Tibial nerve (tissue), 4 donors: ENCODE measurements at places on chromosomes 2 and 18.

GRCh38 chr2:50395605-50396297 is 636.2 kb downstream of the NRXN1 start:
- no peak overlapping the region for H3K27ac ChIP-seq
- H3K4me3 ChIP-seq, result no peak overlapping the region
- H3K36me3 ChIP-seq, result no peaks in the 10 kb centered on the region
- H3K4me1 ChIP-seq, result no peaks in the 10 kb centered on the region

DNA sequence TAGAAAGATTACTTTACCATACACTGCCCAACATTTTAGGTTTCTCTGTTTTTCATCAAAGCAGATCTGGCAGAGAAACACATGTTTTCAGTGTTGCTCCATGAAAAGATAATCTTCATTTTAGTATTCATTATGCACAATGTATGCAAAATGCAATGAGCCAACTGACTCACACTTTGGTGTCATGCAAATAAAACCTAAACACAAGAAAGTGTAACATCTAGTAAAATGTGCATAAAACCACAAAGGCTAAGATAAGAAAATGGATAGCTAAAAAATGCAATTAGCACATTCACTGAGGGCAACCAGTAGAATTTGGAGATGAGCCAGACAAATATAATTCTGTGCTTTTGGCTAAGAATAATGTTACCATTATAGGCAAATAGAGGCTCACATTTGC is 203.5 kb upstream of the UBE2E3 start:
- H3K27ac ChIP-seq, result no peak overlapping the region
- no peaks in the 10 kb centered on the region for H3K27me3 ChIP-seq
- no peaks in the 10 kb centered on the region for H3K36me3 ChIP-seq

GRCh38 chr18:4842287-4842686 is 354.8 kb downstream of the AKAIN1 start:
- no peak overlapping the region for H3K27ac ChIP-seq
- H3K36me3 ChIP-seq, result no peaks in the 10 kb centered on the region
- no peak for DNase-seq
- no peaks in the 10 kb centered on the region for H3K4me1 ChIP-seq
- no peaks in the 10 kb centered on the region for H3K27me3 ChIP-seq

DNA sequence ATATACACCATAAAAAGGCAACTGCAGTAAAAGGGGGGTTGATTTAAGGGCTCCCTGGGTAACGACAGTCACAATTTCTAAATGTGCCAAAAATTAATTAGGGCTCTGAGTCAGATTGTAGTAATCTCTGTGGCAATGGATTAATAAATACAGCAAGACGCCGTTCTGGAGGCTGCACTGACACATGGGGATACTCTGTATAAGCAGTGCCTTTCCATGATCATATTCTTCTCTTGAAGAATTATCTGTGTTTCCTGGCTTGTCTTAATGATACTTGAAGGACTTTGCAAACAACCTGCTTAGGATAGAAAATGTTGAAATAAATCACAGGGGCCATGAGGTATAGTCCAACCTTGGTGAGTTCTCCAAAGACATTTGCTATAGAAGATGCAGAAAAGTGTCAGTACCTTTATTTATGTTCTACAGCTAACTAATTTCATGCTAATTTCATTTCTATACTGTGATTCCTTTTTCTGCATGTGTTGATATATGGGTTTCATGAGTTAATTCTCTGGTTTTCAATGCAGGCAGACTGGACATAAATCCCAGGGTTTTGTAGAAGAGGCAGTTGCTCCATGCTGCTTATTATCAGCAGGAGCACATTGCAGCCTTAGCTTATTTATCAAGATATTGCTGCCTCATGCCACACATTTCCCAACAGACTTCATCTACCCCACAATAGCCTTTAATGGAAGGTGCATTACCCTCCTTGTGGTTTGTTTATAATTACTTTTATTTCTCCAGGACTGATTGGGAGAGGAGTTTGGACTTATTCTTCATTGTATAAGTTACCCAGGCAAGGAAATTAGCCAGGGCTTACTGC is 54.8 kb downstream of the HNMT start:
- H3K27me3 ChIP-seq, result no peaks in the 10 kb centered on the region
- H3K4me1 ChIP-seq, result no peaks in the 10 kb centered on the region
- H3K27ac ChIP-seq, result no peak overlapping the region

- H3K27ac ChIP-seq, result no peak overlapping the region
- no peak overlapping the region for H3K4me3 ChIP-seq
- H3K36me3 ChIP-seq, result no peaks in the 10 kb centered on the region
- H3K4me1 ChIP-seq, result no peaks in the 10 kb centered on the region
- no peak for DNase-seq
These were observed 2.3 kb downstream of the LHCGR start for GRCh38 chr2:48753228-48753627.
